ENCODE measurements at places on chromosomes 16 and 17.

- peak; percentile 21 for DNase-seq
Measured at GRCh38 chr17:17354560-17355349, 51.6 kb downstream of the NT5M start.

- DNase-seq, result peak; percentile 77
Measured at GRCh38 chr16:70568601-70569237, 45.1 kb downstream of the SF3B3 start.

DNA sequence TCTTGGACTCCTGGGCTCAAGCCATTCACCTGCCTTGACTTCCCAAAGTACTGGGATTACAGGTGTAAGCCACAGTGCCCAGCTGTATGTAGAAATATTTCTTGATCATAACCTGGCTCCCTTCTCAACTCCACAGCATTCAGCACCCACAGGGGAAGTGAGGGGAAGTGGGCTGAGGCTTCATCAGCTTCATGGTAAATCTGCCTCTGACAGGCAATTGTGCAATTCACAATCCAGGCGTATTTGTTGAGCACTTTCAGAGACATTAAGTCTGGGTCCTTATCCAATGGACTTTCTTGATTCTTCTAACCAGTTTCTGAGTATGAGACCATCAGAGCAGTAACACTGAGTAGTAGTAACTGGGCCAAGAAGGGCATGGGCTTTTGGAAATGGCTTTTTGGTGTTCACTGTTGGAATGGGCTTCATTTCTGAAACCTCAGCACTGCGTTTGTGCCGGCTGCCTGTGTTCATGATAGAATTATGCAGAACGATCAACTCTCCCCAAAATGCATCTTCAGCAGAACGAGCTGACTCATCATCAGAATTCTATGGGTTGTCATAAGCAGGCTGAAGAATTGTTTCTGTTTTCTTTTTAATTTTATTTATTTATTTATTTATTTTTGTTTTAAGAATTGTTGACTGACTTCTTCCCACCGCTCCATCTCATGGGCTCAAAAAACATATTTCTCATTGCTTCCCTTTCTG lies 28.9 kb downstream of the FAM20A start:
- DNase-seq, result no peak

GRCh38 chr17:83062011-83062817 lies 17.2 kb upstream of the METRNL start:
- no peak for DNase-seq

DNA sequence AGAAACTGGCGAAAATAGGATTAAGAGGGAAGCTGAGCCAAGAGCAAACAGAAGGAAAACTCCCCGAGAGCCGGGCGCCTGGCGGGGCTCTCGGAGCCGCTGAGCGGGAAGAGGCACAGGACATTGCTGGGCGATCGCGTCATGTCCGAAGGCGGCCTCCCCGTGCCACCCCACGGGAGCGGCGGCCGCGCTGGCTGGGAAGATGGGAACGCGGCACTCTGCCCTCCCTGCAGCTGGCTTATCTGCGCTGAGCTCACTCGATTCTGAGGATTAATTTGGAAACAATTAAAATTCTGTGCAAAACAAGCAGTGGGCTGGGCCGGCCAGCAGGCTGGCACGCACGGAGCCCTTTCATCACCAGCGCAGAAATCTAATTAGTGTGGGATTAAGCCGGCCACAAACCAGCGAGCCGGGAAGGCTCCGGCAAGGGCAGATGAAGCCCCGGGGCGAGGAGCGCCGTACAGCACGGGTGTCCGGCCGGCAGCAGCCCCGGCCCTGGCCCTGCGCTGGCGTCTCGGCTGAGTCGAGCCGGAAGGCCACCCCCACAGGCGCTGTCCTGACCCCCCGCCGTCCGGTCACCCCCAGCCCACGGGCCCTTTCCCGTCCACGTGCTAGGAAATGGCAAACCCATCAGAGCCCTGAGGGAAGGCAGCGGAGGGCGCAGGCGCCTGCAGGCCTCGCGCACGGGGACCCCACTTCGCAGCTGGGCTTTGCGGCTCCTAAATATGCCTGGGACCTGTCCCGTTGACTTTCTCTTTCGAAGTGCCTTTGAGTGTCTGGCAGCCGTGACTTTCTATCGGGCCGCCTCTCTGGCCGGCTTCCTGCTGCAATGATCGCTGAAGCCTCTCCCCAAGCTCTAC lies 37.9 kb downstream of the SOX8 start:
- no peak for DNase-seq

GRCh38 chr17:64938290-64938689 lies 19.0 kb upstream of the LRRC37A3 start:
- no peak for DNase-seq

DNA sequence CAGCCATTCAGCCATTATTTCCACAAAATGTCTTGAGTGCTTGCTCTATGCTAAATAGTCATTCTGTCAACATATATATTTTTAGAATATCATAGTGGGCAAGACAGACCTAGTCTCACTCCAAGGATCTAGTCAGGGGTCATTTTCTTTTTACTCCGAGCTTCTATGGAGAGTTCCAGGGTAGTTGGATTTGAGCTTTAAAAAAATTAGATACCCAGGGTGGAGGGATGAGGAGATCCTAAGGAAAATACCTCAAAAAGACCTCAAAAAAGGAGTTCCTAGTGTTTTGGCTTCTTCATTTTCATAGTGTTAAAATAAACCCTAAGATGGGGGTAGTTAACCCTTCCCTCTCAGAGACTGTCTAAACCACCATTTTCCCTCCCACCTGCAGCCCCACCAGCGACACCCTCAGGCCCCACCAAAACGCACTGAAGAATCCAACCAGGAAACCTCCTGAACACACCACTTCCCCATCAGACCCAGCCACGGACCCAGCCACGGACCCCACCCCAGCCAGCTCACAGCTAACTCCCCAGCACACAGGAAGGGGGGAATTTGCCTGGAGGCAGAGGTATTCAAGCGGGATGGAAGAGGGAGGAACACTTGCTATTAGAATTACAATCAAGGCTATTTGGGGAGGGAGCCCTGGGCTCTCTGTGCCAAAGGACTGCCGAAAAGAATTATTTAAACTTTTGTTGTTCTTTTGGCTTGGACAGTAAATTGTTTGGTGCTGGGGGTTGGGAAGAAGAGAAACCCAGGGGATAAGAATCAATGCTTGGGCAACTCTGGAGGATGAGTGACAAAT lies 2.2 kb downstream of the ETV4 start:
- no peak for DNase-seq

DNA sequence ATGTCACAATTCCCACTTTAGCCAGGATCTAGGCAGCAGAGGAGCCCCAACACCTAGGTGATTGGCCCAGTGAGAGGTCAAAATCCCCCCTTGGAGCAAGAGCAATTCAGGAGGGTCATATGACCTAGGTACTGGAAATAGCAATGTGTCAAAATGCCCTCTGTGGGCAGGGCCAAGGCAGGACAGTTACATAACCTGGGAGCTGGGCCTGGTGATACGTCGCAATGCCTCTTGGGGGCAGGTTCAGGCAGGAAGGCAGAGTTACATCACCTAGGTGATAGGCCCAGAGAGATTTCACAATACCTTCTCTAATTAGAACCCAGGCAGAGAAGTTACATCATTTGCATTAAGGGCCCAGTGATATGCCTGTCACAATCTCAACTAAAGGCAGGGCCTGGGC lies 1906.3 kb downstream of the TP53TG3F start:
- DNase-seq, result no peak

GRCh38 chr16:35492225-35492624 lies 2032.8 kb downstream of the TP53TG3F start:
- no peak for DNase-seq

DNA sequence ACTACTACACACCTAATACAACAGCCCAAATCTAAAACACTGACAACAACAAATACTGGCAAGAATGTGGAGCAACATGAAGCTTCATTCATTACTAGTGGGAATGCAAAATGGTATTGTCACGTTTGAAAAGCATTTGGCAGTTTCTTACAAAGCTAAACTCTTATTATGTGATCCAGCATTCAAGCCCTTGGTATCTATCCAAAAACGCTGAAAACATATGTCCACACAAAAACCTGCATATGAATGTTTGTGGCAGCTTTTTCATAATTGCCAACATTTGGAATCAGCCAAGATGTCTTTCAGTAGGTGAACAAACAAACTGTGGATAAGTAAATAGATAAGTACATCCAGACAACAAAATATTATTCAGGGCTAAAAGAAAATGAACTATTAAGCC lies 501.1 kb upstream of the KIF2B start:
- no peak for DNase-seq

DNA sequence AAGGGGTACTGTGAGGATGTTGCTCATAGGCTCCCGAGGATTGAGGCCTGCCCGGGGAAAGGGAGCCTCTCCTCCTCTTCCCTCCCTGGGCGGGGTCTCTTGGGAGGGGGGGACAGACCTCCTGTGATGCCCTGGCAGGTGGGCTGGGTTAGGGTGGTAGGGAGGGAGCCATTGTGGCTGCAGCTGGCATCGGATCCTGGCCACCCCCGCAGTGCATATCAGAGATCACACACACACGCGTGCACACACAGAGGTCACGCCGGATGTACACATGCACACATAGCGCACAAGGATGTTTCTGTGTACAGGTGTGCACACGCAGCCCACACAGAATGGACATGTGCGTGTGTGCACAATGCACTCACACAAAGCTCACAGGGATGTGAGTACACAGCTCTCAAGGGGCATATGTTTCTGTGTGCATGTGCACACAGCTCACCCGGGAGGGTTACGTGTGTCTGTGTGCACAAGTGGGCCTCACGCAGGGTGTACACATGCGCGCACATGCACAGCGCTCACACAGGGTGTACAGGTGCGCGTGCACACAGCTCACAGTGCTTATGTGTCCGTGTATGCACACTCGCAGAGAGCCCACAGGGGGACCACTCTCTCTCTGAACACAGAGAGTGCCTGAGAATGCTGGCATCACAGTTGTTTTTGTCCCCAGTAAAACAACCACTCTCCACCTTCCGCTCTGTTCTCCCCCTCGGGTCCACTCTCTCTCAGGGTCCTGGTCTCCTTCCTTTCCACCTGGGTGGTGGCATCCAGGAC lies 2.4 kb downstream of the GJD3 start:
- no peak for DNase-seq
